Mesothelial cell of epicardium (in vitro differentiated cells): ENCODE measurements at places on chromosomes 12 and 14. TPM values are rescaled to one million over a fixed set of nuclear protein-coding genes. Genes with fewer than 3 reads are reported as not detected.

DNA sequence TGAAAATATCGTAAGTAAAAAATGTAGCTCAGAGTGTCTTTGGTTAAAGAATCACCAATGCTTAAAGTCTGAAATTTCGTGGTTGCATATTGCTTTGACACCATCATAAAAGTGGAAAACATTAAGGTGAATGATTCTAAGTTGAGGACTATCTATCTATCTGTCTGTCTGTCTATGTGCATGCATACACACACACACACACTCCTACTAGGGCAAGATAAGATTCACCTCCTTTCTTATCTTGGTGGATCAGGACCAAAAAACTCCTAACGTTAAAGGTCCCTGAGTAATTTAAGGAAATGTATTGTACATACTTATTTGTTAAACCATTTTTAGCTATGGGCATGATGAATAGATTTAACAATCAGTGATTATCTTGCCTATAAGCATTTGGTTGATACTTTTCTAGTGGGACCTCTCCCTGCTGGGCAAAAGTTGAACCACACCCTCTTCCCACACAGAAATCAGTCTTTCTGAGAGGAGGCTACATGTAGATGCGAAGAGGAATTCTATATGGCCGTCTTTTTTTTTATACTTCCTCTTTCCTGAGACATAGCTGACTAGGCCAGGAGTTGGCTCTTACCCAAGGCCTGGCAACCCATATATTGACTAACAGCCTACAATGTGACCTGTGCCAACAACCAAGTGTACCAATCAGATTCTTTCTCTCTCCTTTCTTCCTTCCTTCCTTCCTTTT lies 19.3 kb upstream of the LLPH start:
- H3K27me3 ChIP-seq: no peaks in the 10 kb centered on the region
- peaks cover 2% of the 10 kb centered on the region for H3K4me1 ChIP-seq
- H3K36me3 ChIP-seq: peaks cover 5% of the 10 kb centered on the region
- no peak for DNase-seq

- no peaks in the 10 kb centered on the region for H3K36me3 ChIP-seq
- peaks cover 36% of the 10 kb centered on the region for H3K4me1 ChIP-seq
These were observed 77.2 kb upstream of the EGLN3 start for GRCh38 chr14:34027990-34028495.

- no peaks in the 10 kb centered on the region for H3K36me3 ChIP-seq
- H3K27ac ChIP-seq: no peak overlapping the region
- no peak overlapping the region for H3K4me3 ChIP-seq
These were observed 785 bp upstream of the LHX5 start for GRCh38 chr12:113472191-113473121.

DNA sequence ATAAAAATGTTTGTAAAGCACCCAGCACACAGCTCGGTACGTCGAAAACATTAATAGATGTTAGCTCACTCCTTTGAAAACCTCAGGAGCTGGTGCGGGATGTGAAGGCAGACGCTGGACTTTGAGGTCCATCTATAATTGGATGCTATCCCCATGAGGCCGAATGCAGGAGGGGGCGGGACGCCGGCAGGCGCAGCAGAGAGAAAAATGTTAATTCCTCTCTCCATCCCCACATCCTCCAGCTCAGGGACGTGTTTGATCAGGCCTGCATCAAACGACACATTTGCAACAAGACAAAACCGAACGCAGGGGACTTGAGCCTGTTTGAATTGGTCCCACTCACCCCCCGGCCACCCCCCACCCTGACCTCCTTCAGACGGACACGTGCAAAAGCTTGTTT lies 231.0 kb downstream of the RBM19 start:
- H3K4me1 ChIP-seq: no peaks in the 10 kb centered on the region
- H3K27me3 ChIP-seq: peaks cover 78% of the 10 kb centered on the region
- H3K4me3 ChIP-seq: no peak overlapping the region

DNA sequence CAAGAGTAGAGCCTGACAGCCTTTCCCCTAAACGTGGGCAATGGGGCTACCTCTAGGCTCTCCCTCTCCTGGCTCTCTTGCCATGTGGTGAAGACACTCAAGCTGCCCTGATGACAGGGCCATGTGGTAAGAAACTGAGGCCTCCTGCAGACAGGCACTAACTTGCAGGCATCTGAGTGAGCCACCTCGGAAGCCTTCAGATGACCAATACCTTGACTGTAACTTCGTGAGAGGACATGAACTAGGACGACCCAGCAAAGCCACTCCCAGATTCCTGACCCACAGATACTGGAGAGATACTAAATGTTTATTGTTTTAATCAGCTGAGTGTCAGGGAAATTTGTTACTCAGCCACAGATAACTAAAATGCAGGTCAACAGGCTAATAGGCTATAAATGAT lies 96.4 kb downstream of the EFCAB11 start:
- no peaks in the 10 kb centered on the region for H3K36me3 ChIP-seq
- H3K27me3 ChIP-seq: no peaks in the 10 kb centered on the region
- no peak overlapping the region for H3K27ac ChIP-seq
- no peak overlapping the region for H3K4me3 ChIP-seq

- no peak overlapping the region for H3K27ac ChIP-seq
- no peak overlapping the region for H3K4me3 ChIP-seq
- no peak for DNase-seq
These were observed 23.1 kb downstream of the IQSEC3 start for GRCh38 chr12:89653-90052.

DNA sequence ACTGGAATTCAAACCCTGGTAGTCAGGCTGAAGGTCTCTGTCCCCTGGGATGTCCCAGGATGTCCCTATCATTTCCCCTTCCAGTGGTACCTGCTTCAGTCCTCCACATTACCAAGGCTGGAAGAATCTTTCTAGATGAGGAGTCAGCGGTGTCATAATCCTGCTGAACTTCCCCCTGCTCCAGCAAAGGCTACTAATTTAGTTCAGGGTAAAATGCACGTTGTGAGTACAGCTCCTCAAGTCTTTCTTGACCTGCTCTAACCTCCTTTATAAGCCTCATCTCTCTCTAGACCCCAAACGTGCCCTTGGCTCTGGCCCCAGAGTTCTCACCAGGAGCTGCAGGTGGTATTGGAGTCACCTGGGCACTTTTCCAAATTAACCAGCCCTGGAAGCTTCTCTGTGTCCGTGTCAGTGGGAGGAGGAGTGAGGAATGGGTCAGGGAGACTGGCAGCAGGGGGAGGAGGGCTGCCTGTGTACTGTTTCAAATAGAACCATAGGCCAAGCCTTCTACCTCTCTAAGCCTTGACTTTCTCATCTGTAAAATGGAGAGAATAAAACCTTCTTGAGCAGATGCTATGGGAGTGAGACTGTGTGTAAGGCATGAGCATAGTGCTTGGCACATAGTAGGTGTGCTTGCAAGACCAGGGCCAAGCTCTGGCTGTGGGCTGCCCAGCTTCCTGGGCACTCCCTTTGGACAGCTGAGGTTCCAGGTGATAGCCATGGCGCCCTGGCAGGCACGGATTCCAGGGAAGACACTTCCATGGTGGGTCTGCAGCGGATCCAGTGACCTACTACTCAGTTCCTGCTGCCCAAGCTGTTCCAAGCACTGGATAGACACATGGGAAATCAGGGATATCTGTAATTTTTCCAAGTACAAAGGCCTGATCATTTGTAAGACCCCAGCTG lies 24.5 kb downstream of the ASB2 start:
- H3K27ac ChIP-seq: no peak overlapping the region
- DNase-seq: no peak
- H3K4me3 ChIP-seq: no peak overlapping the region
- H3K4me1 ChIP-seq: peaks cover 3% of the 10 kb centered on the region
- H3K27me3 ChIP-seq: no peaks in the 10 kb centered on the region
- no peaks in the 10 kb centered on the region for H3K36me3 ChIP-seq

- H3K4me1 ChIP-seq: peaks cover 18% of the 10 kb centered on the region
- no peak overlapping the region for H3K4me3 ChIP-seq
These were observed 12.7 kb downstream of the NGDN start for GRCh38 chr14:23481979-23482822.

DNA sequence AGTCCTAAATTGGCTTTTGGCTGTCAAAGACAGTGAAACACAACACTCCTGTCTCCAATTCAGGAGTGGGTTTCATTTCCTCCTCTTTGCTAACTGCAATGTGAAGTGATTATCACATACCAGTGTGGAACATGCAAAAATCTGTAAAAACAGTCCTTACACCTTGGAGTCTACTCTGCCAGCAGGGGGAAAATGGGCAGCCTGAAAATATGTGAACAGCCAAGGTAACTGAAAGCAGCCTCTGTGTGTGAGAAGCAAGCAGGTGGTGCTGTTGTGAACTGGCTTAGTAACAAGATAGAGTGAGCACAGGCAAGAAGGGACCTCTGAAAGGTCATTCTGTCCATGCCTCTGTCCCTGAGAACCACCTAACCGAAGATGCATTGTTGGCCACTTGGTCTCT lies 6.0 kb downstream of the PRMT8 start:
- no peak for DNase-seq
- peaks cover 11% of the 10 kb centered on the region for H3K4me1 ChIP-seq
- peaks cover 70% of the 10 kb centered on the region for H3K27me3 ChIP-seq

DNA sequence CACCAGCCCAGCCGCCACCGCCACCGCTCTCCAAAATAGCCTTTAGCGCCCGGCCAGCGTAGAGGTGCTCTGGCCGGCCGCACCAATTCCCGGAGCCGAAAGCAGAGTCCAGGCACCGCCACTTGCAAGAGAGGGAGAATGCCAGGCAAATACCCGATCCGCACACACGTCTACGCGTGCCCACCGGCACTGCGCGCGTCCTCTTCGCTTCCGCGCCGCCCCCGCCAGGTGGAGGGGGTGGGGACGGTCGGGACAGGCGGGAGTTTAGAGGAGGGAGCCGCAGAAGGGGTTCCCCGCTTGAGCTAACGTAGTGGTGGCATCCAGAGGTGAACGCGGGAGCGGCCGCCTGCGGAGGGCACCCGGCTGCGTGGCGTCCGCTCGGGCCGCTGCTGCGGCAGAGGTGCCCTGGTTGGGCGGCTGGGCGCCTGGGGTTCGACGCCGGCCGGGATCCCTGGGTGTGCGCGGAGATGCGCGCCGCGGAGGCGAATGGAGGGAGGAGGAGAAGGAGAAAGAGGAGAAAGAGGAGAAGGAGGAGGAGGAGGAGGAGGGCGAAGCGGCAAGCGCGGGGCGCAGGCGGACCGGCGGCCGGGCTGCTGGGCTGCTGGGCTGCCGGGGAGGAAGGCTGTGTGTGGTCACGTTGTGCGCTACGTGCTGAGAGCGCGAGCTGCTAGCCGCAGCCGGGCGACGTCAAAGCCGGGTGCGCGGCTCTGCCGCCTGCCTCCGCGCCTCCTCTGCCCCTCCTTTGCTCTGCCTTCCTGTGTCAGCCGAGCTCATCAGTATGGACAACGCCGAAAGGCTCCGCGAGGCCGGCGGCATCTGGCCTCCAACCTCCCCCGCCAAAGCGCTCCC lies at the start of gene MDGA2:
MDGA2 (minus strand) TSS at position 140 of the 849 bp plus-strand sequence.
- peak within 1 kb of the TSS; percentile 76 for H3K4me3 ChIP-seq
- peaks cover 16% of the 10 kb centered on the region for H3K4me1 ChIP-seq
- H3K36me3 ChIP-seq: no peaks in the 10 kb centered on the region
- peaks cover 95% of the 10 kb centered on the region for H3K27me3 ChIP-seq

ENDOU gene
- 0.11 to 0.51 TPM (median 0.29 TPM) in 3 replicates for total RNA-seq

COL2A1 gene
- total RNA-seq: 70.9 to 86.4 TPM (median 80.6 TPM) in 3 replicates

BEST3 gene
- 0.11 to 0.52 TPM (median 0.24 TPM) in 3 replicates for total RNA-seq

SLC16A7 gene
- 4.3 to 5.9 TPM (median 4.4 TPM) in 3 replicates for total RNA-seq
